ENCODE measurements at places on chromosomes 13 and 19. TPM values are rescaled to one million over a fixed set of nuclear protein-coding genes. Genes with fewer than 3 reads are reported as not detected.

Gene C19orf85
- not detected for total RNA-seq

Gene TMEM145
- total RNA-seq, result 3.6 TPM

Gene HSPB6
- not detected for total RNA-seq

Gene SIGLEC5
- not detected for total RNA-seq

Gene ZNF541
- not detected for total RNA-seq

Gene PEAK3
- total RNA-seq, result 0.05 TPM

Gene NXNL1
- total RNA-seq, result not detected

Gene C1QTNF9B
- total RNA-seq, result not detected

Gene PIN1
- total RNA-seq, result 76.9 TPM

Gene DENND1C
- 0.11 TPM for total RNA-seq

Gene ACP5
- 0.38 TPM for total RNA-seq

Gene CYP4F22
- total RNA-seq, result 0.10 TPM

Gene EBI3
- 3.1 TPM for total RNA-seq

Measured in A549 treated with GW870086 at 1 μM for 4 hours (cell line).